ENCODE measurements at places on chromosomes 7 and 10.

GRCh38 chr10:27730041-27730440 lies 15.6 kb downstream of the MKX start:
- no peak for DNase-seq

- no peak for DNase-seq
Measured at GRCh38 chr10:69624245-69624786, 5.7 kb upstream of the FAM241B start.

GRCh38 chr10:17882557-17882956 lies 69.2 kb upstream of the SLC39A12 start:
- no peak for DNase-seq

DNA sequence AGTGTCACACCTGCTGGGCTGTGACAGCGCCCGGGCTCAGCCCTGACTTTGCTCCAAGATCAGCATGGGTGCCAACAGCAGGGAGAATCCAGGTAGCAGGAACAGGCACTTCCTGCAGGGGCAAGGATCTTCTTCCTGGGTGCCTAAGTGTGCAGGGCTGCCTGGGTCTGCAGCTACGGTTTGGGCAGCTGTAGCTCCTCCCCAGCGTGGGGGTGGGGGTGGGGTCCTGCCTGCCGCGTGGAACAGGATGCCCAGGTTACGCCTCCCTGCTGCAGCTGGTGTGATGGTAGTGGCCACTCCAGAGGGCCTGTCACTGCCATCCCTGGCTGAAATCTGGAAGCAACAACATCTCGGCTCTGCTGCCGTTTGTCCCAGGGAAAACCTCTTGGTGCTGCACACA lies 269.3 kb downstream of the DNAJB6 start:
- DNase-seq = no peak

GRCh38 chr7:75066521-75066920 lies 7.1 kb downstream of the RCC1L start:
- no peak for DNase-seq

DNA sequence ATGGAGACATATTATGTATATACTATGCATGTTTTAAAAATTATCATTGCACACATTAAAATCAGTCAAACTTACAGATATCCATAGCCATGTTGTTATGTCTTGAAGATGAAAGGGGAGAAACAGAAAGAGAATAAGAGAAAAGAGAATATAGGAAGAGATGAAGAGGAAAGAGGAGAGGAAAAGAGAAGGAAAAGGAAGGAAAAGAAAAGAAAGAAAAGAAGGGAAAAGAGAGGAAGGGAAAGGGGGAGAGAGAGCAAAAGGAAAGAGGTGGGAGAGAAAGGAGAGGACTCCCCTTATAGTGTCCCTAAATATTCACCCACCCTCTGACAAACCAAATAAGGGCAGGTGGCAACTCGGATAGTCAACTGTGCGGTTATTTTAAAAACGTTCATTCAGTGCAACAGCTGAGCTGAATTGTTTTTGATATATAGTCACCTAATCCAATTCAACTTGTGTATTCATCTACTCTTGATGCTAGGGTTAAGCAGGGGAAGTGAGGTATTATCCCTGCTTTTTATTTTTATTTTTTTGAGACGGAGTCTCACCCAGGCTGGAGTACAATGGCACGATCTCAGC lies 14.6 kb downstream of the SVIL start:
- no peak for DNase-seq

GRCh38 chr10:63133056-63133820 lies at the start of gene NRBF2:
Gene NRBF2, plus strand, starts transcription at chr10:63133328. Its CDS starts 143 bp downstream, at chr10:63133471.
- peak; percentile 95 for DNase-seq

- DNase-seq = no peak
Measured at GRCh38 chr10:3980660-3981059, 195.7 kb upstream of the KLF6 start.

DNA sequence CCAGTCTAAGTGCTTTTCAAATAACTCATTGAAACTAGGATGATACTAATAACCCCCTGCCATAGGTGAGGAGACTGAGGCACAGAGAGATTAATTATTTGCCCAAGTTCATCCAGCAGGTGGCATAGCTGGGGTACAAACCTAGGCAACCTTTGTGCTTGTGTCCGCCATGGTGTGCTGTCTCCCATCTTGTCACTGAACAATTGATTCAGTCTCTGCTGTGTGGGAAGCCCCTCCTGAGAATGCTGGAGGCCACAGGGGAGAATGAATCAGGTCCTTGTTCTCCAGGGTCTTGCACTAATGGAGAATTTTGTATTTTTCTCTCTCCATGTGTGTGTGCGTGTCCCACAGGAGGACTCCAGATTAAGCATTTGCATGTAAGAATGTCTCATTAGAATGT lies 15.8 kb upstream of the TMEM236 start:
- no peak for DNase-seq

GRCh38 chr10:5449823-5450222 lies 37.5 kb downstream of the NET1 start:
- peak; percentile 63 for DNase-seq

GRCh38 chr7:101620395-101620794 lies 8.7 kb downstream of the MYL10 start:
- DNase-seq = no peak

DNA sequence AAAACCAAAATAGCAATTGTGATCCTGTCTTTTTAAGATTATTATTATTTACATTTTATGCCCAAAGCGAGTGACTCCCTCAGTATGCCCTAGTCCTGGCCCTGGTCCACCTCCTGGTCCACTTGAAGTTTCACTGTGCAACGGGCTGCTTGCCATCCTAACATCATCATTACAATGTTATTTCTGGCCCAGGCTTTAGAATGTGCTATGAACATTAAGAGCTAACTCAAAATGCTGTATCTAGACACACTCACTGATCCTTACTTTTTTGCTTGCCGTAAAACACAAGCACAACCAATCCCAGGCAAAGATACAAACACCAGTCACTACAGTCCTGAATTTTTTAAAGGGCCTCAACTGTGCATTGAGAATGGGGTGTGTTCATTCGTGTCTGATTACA lies 38.4 kb downstream of the RHOBTB1 start:
- no peak for DNase-seq

GRCh38 chr7:142024547-142024946 lies 28.9 kb downstream of the MGAM start:
- DNase-seq = no peak

DNA sequence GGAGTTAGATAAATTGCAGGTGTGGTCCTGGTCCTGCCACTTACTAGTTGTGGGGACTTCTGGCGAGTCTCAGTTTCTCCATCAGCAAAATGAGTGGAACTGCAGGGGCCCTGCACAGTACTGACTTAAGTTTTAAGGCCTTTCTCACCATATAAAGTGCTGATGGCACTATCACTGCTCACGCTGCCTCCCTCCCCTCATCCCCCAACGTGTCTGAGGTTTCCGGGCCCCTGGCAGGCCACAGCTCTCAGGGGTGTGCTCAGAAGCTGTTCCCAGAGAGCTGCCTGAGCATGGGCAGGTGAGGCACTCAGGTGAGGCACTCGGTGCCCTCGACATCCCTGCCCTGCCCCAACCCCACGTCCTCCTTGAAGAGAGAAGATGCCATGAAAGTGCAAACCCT lies 74.2 kb downstream of the VOPP1 start:
- DNase-seq = no peak

GRCh38 chr7:7720750-7721621 lies 2.6 kb upstream of the RPA3 start:
- DNase-seq = no peak

- DNase-seq = no peak
Measured at GRCh38 chr7:30572212-30572841, 22.4 kb upstream of the GARS1 start.

DNA sequence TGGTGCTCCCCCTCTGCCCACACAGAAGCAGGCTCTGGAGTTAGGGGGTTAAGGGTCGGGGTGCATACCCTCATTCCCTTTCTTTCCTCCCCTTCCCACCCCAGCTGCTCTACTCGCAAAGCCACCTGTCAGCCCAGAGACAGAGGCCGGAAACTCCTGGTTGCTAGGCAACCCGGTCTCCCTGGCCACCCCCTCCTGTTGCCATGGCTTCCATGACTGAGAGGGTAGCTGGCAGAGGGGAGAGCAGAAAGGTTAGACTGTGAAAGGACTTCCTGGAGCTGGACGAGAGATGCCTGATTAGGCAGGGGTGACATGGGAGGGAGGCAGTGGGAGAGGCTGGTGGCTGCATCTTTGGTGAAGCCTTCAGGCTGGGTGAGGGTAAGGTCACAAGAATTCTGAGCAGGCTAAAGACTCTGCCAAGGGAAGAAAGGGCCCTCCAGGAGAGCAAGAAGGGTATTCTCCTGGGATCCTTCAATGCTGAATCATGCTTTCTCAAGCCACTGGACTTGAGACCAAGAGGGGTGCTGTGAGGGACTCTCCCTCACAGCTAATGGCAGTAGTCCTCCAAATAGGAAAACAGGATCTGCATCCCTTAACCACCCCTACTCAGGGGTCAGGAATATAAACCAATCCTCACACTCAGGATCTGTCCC lies 5.4 kb downstream of the PSD start:
- DNase-seq = no peak

DNA sequence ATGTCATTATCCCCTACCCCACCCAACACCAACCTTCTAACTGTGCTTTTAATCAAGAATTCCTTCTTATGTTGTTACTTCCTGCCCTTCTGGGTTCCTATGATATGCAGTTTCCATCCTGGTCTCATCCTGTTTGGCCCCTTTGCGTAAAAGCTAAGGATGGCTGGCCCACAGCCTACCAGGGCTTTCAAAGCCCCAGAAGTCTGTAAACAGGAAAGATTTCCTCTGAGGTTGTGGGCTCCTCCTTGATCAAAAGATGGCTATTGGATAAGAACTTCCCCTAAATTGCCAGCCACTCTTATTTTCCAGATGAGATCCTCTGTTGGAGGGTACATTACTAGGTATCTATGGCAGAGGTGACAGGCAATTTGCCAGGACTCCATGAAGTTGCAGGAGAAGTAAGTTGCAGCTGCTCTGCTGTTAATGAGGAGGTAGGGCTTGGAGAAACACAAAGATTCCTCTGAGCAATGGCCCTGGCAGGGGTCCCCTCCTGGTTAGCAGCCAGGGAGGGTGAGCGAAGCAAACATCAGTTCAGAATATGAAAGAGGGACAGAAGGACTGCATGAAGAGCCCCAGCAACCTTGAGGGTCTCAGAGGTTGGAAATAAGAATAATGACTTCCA lies 32.1 kb downstream of the NRP1 start:
- no peak for DNase-seq

Measured in non-pigmented ciliary epithelial cell (primary cell).